ENCODE measurements at places on chromosomes 1 and 21. TPM values are rescaled to one million over a fixed set of nuclear protein-coding genes. Genes with fewer than 3 reads are reported as not detected.

DNA sequence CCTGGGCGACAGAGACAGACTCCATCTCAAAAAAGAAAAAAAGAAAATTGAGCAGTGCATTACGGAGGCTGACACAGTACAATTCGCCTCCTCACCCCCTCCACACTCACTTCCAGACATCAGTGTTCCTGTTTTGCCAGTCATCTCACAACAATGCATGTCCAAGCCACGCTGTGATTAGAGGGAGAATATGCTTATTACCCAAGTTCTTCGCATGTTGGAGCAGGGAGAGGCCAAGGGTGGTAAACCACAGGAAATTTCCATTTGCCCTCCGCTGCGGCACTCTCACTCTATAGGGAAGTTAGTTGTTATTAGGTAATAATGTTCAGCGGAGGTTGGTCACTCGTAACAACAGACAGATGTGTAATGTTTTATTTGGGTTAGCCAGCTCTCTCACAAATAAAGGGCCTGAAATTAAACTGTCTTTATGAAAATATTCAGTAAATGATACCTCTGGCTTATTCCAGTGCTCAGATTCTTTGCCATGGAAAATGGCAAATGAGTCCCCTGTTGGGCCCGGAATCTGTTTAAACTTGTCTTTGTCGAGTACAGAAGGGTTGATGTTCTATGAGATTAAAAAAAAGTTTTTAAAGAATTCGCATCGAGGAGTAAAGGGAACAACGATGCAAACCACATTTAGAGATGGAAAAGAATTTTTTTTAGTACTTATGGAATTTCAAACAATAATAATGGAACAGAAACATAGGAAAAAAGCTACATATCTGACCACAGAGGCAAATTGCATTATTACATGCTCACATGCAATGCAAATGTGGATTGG, 33.1 kb downstream of the KCNJ15 start:
- H3K4me1 ChIP-seq = peaks cover 59% of the 10 kb centered on the region
- peak; percentile 85 for DNase-seq
- no peak overlapping the region for H3K4me3 ChIP-seq
- peaks cover 4% of the 10 kb centered on the region for H3K36me3 ChIP-seq
- no peaks in the 10 kb centered on the region for H3K27me3 ChIP-seq

GRCh38 chr1:204507317-204508105, 8.7 kb upstream of the MDM4 start:
- no peaks in the 10 kb centered on the region for H3K27me3 ChIP-seq
- peak overlapping the region; percentile 80 for H3K27ac ChIP-seq
- peaks cover 8% of the 10 kb centered on the region for H3K4me1 ChIP-seq
- peak overlapping the region; percentile 70 for H3K4me3 ChIP-seq
- H3K36me3 ChIP-seq = no peaks in the 10 kb centered on the region
- DNase-seq = no peak

- peaks cover 24% of the 10 kb centered on the region for H3K36me3 ChIP-seq
- peaks cover 11% of the 10 kb centered on the region for H3K4me1 ChIP-seq
- H3K4me3 ChIP-seq = no peak overlapping the region
Measured at GRCh38 chr1:26324550-26324949, 6.8 kb downstream of the CD52 start.

- no peaks in the 10 kb centered on the region for H3K36me3 ChIP-seq
- no peak for DNase-seq
- H3K27ac ChIP-seq = no peak overlapping the region
- no peaks in the 10 kb centered on the region for H3K4me1 ChIP-seq
Measured at GRCh38 chr1:110726755-110727154, 52.0 kb upstream of the KCNA3 start.

- no peak overlapping the region for H3K4me3 ChIP-seq
- no peaks in the 10 kb centered on the region for H3K4me1 ChIP-seq
- H3K27me3 ChIP-seq = no peaks in the 10 kb centered on the region
- H3K27ac ChIP-seq = no peak overlapping the region
- DNase-seq = no peak
- peaks cover 25% of the 10 kb centered on the region for H3K36me3 ChIP-seq
Measured at GRCh38 chr1:70247768-70248167, 26.6 kb downstream of the SRSF11 start.

DNA sequence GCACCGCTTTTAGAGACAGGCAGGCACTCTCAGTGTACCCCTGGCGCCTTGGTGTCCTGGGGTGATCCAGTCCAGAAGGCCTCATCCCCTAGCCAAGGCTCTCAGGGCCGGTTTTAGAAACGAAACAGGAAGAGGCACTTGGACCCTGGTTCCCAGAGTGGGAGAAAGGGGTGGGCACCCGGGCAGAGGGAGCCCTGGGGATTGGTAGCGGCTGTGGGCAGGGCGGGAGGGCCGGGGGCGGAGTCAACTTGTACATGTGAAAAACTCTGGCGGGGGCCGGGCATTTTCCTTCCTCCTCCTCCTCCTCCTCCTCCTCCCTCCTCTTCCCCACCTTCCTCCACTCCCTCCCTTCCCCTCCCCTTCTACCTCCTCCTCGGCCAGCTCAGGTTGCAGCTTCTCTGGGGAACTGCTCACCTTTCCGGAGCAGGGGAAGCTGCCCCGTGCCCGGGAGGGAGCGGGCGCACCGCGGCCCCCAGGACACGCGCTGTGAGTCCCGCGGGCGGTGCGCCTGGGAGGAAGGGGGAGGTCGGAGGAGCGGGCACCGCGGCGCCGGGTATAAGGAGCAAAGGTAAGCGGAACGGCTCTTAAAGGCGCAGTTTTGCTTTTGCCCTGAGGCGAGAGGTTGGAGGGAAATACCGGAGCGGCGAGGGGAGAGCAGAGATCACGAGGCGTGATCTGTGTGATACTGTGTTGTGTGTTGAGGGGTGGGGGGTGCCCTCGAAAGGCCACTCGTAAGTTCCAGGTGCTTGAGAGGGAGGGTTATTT, at the start of gene CDK18:
Gene CDK18, plus strand, starts transcription at position 359 of the 765 bp plus-strand sequence. CDS start 18,499 bp downstream, outside the sequence.
- peak; percentile 76 for DNase-seq
- peak within 1 kb of the TSS; percentile 74 for H3K27ac ChIP-seq
- H3K4me3 ChIP-seq = peak within 1 kb of the TSS; percentile 73
- H3K36me3 ChIP-seq = no peaks in the 10 kb centered on the region

SYNC gene
- 12.0 TPM for polyA plus RNA-seq

DNA sequence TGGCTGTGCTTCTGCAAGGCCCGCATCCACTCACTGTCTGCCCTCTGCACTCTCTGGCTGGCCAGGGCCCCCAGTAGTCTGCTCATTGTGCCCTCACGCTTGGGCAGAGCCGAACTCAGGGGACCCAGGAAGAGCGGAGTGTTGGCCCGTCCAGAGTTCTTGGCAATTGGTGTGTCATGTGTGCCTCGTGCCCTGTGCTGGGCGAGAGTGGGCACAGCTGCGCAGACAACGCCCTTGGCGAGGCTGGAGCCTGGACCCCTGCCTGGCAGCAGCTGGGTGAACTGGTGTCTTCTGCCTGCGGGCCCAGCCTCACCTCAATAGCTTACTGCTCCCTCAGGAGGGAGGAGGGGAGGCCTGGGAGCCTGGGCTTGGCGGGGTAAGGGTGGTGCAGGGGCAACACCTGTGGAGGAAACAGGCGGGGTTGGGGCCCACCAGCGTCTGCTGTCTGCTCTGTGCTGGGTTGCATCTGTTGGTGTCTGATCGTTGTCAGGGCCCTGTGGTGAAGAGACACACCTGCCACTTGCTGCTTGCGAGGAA, 2.1 kb downstream of the GUK1 start:
- H3K27me3 ChIP-seq = no peaks in the 10 kb centered on the region
- DNase-seq = no peak
- peak overlapping the region; percentile 82 for H3K27ac ChIP-seq
- H3K4me1 ChIP-seq = peaks cover 35% of the 10 kb centered on the region
- peaks cover 32% of the 10 kb centered on the region for H3K36me3 ChIP-seq

DNA sequence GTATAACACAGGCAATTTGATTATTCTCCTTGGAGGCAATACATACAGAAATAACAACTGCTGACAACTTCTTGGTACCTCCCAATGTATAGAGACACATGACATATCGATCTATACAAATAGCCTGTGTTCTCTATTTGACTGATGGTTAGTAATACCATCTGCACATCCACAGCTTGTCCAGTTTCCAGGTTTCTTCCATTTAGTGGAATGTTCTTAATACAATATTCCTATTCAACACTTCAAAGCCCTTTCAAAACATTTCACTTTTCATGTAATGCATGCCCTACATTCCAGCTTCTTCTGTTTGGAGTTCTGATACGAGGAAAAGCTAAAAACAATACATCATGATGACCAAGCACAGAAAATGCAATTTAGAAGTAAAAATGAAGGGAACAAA, 37.0 kb upstream of the GORAB start:
- no peak for DNase-seq
- H3K27me3 ChIP-seq = no peaks in the 10 kb centered on the region
- H3K4me1 ChIP-seq = no peaks in the 10 kb centered on the region
- no peaks in the 10 kb centered on the region for H3K36me3 ChIP-seq
- no peak overlapping the region for H3K4me3 ChIP-seq

DNA sequence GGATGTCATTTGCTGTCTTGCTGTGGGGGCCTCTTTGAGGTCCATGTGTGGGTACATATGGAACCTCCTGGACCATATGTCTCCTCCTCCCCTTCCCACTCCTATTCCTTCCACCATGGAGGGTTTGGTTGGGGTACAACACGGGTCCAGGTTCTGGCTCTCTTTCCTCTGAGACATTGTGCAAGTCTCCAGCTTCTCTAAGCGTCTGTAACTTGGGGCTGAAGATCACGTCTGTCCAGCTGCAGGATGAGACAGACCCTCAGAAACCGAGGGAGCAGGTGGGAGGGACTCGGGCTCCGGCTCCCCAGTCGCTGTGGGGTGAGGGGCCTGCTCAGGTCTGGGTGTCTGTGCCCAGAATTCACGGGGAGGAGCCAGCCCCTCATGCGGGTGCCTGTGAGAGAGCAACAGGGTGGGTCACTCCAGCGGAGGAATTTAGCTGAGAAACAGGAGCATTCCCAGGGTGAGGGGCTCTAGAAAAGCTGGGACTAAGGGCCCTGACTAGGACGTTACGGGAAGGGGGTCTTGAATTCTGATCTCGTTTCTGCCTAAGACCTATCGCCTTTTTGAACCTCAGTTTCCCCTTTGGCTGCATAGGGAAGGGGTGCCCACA, 42.0 kb upstream of the DMBX1 start:
- H3K27me3 ChIP-seq = peaks cover 61% of the 10 kb centered on the region
- H3K4me3 ChIP-seq = no peak overlapping the region
- DNase-seq = no peak
- no peaks in the 10 kb centered on the region for H3K4me1 ChIP-seq
- H3K27ac ChIP-seq = no peak overlapping the region
- no peaks in the 10 kb centered on the region for H3K36me3 ChIP-seq

JAM2 gene
- not detected for polyA plus RNA-seq

- no peak overlapping the region for H3K27ac ChIP-seq
- no peaks in the 10 kb centered on the region for H3K27me3 ChIP-seq
- no peaks in the 10 kb centered on the region for H3K4me1 ChIP-seq
- no peak overlapping the region for H3K4me3 ChIP-seq
Measured at GRCh38 chr1:59237900-59238299, 59.0 kb upstream of the FGGY start.

GRCh38 chr1:60984062-60984799, 98.1 kb upstream of the NFIA start:
- DNase-seq = no peak
- no peak overlapping the region for H3K4me3 ChIP-seq
- no peaks in the 10 kb centered on the region for H3K4me1 ChIP-seq
- H3K27me3 ChIP-seq = no peaks in the 10 kb centered on the region
- no peaks in the 10 kb centered on the region for H3K36me3 ChIP-seq
- no peak overlapping the region for H3K27ac ChIP-seq

DNA sequence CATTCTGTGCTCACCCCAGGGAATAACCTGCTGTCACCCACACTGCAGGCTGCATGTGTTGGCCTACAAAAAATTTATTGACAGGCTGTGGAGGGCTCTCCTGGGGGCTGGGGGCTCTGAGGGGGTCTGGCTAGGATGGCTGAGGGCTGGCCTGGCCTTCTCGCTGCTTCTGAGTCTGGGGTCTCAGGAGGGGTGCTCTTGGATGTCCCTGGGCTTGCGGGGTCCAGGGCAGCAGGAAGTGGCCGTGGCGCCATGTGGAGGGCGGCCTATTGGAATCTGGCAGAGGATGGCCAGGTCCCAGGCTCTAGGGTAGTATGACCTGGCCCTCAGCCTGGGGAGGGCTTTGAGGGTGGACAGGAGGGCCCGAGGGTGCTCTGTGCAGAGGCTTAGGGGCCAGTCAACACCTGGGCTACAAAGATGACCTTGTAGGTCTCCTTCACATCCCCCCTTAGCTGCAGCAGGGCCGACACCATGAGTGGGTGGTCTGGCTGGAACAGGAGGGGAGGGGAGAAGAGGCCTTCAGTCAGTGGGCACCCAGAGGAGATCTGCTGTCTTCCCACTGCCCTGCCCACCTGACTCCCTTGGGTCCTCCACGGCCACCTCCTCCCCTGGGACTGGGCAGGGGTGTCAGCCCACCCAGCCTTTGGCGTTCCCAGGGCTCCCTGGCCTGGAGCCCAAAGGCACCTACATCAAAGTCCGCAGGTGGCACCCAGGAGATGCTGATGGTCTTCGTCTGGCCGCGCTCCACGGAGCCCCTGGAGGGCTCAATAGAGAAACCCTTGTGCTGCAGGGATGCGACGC, 3.0 kb upstream of the TMEM52 start:
- DNase-seq = no peak
- no peak overlapping the region for H3K4me3 ChIP-seq
- H3K36me3 ChIP-seq = no peaks in the 10 kb centered on the region
- H3K27ac ChIP-seq = no peak overlapping the region
- H3K27me3 ChIP-seq = peaks cover 26% of the 10 kb centered on the region

C1orf116 gene
- polyA plus RNA-seq = 38.8 TPM

- no peaks in the 10 kb centered on the region for H3K36me3 ChIP-seq
- DNase-seq = no peak
- no peak overlapping the region for H3K27ac ChIP-seq
- H3K4me1 ChIP-seq = peaks cover 23% of the 10 kb centered on the region
- H3K27me3 ChIP-seq = no peaks in the 10 kb centered on the region
Measured at GRCh38 chr1:170927955-170928840, 7.1 kb upstream of the MROH9 start.

SPRR4 gene
- 1.9 TPM for polyA plus RNA-seq

GNAT2 gene
- 0.23 TPM for polyA plus RNA-seq

GRCh38 chr1:18724801-18725200, 94.2 kb downstream of the PAX7 start:
- no peak overlapping the region for H3K4me3 ChIP-seq
- H3K36me3 ChIP-seq = no peaks in the 10 kb centered on the region
- H3K27ac ChIP-seq = no peak overlapping the region
- no peaks in the 10 kb centered on the region for H3K4me1 ChIP-seq
- peaks cover 21% of the 10 kb centered on the region for H3K27me3 ChIP-seq

GRCh38 chr1:155812878-155813277, 44.1 kb downstream of the GON4L start:
- no peak overlapping the region for H3K27ac ChIP-seq
- no peak for DNase-seq
- H3K4me3 ChIP-seq = no peak overlapping the region

DNA sequence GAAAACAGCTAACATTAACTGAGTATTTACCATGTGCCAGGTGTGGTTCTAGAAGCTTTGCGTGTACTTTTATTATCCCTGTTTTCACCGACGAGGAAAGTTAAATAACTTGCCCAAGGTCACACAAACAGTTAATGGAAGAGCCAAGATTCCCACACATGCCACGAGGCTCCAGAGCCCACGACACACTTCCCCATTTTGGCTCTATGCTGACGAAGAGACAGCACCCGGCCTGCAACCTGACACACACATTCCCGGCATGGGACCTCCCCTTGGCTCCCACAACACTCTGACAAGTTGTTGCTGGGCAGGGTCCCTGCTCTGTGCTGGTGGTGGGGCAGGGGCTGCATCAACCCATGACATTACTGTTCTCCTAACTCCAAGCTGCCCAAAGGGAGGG, 52.8 kb downstream of the RAP1GAP start:
- peaks cover 30% of the 10 kb centered on the region for H3K27me3 ChIP-seq
- H3K27ac ChIP-seq = no peak overlapping the region
- H3K36me3 ChIP-seq = no peaks in the 10 kb centered on the region
- peaks cover 12% of the 10 kb centered on the region for H3K4me1 ChIP-seq
